ENCODE measurements at places on chromosomes 16 and 17.
A peak's percentile ranks its signal among the peaks of the same experiment; 100 is the strongest.

DNA sequence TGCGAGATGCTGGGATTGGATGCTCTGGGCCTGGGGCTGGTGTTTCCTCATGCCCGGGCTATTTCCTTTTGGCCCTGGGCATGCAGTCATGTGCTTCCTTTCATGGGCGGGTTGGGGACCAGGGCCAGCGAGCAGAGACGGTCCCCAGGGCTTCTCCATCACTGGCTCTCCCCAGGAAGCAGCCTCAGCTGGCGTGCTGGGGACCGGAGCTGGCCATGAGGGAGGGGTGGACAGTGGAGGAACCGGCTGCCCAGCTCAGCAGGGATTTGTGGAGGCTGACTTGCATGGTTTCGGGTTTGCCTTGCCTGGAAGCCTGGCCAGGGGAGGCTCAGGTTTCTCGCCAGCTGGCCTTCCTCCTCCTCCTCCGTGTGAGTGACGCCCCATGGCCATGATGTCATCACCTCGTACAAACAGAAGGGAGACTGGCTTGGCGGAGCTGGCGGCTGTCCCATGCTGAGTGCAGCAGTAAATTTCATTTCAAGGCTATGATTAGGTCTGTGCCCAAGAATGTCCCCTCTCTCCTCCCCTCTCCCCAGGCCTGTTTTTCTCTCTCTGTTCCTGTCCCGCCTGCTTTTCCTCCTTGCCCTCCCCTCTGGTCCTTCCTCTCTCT, 8.9 kb upstream of the TIMP2 start:
- DNase-seq: peak; percentile 41

DNA sequence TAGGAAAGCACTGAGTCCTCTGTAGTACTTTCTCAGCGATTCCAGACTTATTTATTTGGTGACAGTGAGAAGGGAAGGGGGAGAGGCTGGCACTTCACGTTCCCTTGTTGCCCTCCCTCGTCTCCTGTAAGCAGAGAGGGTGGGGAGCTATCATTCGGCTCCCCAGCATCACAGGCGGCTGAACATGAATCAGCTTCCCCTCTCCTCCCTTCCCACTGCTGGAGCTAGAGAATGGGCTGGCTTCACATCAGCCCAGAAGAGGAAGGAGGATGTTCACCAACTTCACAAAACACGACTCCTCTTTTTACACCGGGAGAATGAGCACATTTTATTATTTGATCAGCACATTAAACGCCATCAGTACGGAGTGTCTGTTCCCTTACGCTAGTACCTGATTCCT, 6.7 kb upstream of the CMIP start:
- peak; percentile 47 for DNase-seq

DNA sequence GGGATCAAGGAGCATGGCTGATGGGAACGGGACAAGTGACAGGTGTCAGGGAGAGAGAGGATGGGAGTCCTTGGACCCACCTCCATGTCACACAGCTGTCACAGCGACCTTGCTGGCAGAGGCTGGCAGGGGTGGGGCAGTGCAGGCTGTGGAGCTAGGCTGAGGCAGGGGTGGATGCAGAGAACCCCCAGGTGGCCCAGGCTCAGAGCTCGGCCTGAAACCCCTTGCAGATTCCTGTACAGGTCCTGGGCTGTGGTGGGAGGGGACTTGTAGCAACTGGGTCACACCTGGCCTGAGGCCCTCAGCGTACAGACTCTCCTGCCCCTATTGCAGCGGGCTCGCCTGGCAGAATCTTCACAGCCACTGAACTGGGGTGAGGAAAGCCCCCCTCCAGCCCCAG, 174.1 kb downstream of the NTN1 start:
- no peak for DNase-seq

- DNase-seq: no peak
These were observed 264.3 kb upstream of the CACNG5 start for GRCh38 chr17:66570447-66571195.

DNA sequence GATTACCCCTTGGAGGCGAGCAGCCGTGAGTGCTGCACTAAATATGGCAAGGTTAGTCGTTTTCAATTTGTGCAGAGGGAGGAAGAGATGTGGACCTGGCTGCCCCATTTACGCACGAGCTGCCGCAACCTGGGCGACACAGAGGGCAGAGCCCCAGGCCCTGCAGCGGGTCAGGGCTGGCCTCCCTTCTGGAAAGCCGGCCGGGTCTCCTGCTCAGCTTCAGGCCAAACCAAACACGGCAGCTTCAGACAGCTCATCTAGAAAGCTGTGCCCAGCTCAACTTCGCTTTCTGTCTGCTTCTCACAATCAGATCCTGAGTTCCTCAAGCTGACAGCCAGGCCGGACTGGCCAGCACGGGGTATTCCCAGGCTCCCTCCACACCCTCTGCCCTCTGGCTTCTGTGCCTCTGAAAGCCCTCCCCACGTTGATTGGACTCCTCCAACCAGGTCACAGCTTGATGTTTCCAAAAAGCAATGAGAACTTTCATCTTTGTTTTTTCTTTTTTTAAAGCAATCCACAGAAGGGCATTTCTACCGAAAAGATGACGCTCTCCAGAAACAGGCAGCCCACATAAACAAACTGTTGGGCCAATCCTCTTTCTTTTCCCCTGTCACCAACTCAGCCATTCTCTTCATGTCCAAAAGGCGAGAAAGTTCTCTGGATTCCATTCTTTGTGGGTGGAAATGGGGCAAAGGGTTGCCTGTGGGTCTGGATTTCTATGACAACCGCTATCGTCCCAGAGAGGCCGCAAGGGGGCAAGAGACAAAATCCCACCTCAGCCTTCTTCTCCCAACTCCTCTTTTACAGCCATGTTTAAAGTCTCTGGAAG, 189.0 kb downstream of the ZFHX3 start:
- no peak for DNase-seq

GRCh38 chr17:65229621-65229995, 92.4 kb downstream of the RGS9 start:
- no peak for DNase-seq

DNA sequence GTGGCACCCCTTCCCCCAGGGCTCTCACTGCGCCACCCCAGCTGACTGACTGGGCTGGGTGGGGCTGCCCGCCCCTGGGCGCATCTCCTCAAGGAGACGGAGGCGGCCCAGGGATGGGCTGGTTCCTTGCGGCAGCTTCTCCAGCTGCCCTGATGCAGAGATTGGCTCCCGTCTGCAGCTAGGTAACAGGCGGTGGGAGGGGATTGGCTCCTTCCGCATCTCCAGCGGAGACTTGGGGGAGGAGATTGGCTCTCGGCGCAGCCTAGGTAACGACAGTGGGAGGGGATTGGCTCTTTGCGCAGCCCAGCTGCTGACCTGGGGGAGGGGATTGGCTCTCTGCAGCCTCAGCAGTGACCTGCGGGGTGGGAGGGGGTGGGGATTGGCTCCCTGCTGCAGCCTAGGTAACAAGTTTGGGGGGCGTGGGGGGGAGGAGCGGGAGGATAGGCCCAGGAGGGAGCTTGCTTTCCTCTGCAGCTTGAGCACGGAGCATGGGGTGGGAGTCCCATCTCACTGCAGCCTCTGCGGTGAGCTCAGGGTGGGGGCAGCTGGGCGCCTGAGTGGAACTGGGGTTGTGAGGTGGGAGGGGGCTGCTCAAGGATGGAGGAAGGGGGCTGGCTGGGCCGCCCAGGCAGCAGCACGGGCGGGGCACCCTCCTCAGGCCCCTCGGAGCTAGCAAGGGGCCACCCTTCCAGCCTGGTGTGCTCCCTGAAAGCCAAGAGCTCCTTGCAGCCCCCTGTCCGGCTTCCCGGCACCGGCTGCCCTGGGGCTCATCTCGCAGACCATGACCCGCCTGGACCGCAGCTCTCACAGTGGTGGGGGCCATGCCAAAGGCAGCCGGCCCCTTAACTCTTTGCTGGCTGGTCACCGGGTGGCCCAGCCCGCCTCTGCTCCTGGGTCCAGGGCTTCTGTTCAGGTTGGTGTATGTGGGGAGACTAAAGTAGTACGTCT, 6.4 kb downstream of the NFE2L1 start:
- DNase-seq: no peak

Data from CD4-positive, alpha-beta T cell treated with Interleukin-15 for 1 hour (primary cell).